NCI-H446 treated with DMSO at 0.1 percent for 48 hours (cell line): ENCODE measurements at places on chromosomes 3 and 15.

GRCh38 chr3:39067286-39067685 is 15.5 kb downstream of the WDR48 start:
- DNase-seq, result no peak

GRCh38 chr15:53875139-53875538 is 103.1 kb upstream of the UNC13C start:
- DNase-seq, result no peak

- no peak for DNase-seq
Measured at GRCh38 chr3:35721628-35722027, 82.3 kb downstream of the ARPP21 start.

DNA sequence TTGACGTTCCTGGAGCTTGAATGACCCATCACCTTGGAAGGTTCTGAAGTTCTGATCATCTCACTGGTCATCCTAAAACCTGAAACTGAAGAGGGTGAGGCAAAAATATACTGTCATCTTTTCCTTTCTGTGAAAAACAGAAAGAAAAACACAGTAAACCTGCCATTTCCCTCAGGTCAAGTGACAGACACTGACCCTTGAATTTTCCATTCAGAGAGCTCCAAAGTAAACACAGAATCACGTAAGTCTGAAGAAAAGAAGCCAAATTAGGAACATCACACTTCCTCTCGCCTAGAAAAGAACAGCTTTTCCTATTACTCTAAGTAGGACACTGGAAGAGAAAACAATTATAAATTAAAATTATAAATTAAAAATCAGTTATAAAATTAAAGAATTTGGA is 78.7 kb upstream of the TGFBR2 start:
- DNase-seq, result no peak

GRCh38 chr15:56736881-56737707 is 3.8 kb upstream of the ZNF280D start:
- no peak for DNase-seq
